Trophoblast cell (in vitro differentiated cells and primary cell): ENCODE measurements at places on chromosomes 5 and 9.

DNA sequence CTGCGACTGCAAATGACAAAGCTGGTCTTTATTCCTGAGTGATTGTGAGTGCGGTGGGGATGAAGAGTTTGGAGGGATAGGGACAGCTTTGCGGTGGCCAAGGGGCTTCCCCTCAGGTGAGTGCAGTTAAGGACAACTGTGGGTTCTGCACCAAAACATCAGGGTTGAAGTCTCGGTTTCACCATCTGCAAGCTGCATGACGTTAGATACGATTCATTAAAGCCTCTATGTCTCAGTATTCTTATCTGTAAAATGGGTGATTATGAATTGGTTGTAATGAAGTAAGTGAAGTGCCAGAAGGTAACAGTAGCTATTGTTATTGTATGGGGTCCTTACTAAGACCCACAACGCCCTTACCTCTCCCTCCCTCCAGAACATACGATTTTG lies 226.8 kb upstream of the DAPK1 start:
- DNase-seq: no peak

GRCh38 chr9:98639133-98639532 lies 69.6 kb downstream of the GABBR2 start:
- DNase-seq: no peak

DNA sequence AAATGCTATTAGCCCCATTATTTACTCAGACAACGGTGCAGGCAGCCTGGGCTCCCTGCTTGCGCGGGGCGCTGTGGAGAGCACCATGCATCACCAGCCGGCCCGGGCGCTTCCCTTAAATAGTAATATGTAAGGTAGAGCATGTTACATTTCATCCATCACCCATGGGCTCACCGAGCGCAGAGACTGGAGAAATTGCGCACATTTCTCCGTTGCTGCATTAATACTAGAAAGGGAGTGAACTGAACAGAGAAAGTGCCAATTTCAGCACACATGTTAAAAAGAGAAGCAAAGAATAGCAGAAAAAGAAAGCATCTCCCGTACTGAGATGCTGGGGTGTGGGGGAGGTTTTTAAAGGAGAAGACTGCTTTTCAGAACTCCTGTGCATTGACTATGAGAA lies 400.3 kb downstream of the ZSWIM6 start:
- DNase-seq: no peak

DNA sequence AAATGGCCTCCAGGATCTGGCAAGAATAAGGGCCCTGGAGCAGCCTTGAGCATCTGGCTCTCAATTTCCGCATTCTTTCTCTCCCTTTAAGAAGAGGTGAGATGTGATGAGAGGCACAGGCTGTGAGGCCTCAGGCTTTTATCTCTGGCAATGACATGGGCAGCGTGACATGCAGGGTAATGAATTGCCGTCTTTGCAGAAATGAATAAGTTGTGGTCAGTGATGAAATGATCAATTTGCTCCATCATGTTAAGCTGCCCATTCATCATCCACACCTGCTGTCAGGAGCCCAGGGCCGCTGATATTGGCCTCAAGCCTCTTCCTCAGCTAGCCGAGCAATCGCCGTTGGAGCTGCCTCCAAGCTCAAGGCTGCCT lies 265.3 kb downstream of the TRIM32 start:
- DNase-seq: peak; percentile 82

GRCh38 chr5:174571662-174572397 lies 152.6 kb upstream of the MSX2 start:
- DNase-seq: peak; percentile 59

DNA sequence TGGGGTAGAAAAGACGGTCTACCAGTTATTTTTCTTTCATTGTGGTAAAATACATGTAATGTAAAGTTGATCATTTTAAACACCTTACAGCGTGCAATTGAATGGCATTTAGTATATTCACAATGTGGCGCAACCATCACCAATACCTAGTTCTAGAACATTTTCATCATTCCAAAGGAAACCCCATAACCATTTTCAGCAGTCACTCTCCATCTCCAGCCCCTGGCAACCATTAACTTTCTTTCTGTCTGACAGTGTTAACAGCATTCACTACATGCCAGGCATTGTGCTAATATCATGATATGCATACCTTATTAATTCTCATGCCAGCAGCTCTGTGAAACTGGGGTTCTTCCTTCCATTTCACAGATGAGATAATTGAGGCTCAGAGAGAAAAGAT lies 32.0 kb downstream of the PTGS1 start:
- no peak for DNase-seq

DNA sequence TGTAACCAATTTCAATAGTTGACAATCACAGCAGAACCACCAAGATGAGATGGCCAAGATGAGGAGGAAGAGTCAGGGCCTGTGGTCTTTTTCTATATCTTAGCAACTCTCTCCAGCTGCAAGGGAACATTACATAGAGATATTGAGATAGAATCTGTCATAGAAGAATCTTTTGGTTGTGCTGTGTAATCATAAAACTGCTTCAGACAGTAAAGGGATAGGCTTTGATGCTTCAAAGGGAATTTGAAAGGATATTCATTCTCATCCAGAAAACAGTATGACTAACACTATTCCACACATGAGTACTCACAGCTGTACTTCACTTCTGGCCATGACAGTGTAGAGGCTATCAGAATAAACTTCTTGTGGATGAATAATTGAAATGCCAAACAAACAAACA lies 145.9 kb downstream of the YIPF5 start:
- DNase-seq: no peak

GRCh38 chr5:89255845-89256463 lies 373.0 kb upstream of the MEF2C start:
- DNase-seq: no peak

GRCh38 chr9:116639251-116639741 lies 47.8 kb upstream of the TRIM32 start:
- no peak for DNase-seq

DNA sequence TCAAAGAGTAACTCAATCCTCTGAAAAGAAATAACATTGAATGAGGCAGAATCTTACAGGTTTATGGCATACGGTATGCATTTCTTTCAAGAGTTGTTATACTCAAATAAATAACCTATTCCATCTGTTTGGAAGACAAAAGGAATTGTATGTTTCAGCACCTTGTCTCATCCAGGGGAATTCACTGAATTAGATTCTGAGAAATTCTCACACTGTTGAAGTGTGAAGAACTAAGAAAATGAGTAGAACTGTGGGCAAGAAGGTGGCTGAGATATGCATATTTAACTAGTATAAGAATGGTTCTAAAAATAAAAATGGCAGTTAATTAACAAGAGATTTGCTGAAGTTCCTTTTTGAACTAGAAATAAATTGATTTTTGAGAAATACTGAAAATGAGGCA lies 279.3 kb upstream of the DAP start:
- no peak for DNase-seq
